ENCODE measurements at places on chromosomes 4 and X.

- DNase-seq, result no peak
These were observed 61.8 kb downstream of the C4orf50 start for GRCh38 chr4:5956285-5957021.

DNA sequence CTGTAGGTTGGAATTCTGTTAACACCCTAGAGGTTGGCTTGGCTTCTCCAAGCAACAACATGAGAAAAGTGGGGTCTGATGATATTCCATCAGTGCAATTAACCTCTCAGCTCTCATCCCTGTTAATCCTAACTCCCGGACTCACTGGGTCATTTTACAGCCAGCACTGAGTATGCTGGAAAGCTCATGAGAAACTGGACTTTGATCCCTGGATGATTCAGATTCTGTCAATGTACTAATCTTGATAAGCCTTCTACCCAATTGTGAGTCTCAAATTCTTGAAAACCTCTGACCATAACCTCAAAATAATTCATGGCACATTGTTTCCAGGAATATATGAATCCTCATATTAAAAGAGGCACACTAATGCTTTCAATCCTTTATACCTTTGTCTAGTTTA lies 244.3 kb upstream of the DCAF8L1 start:
- DNase-seq, result no peak

DNA sequence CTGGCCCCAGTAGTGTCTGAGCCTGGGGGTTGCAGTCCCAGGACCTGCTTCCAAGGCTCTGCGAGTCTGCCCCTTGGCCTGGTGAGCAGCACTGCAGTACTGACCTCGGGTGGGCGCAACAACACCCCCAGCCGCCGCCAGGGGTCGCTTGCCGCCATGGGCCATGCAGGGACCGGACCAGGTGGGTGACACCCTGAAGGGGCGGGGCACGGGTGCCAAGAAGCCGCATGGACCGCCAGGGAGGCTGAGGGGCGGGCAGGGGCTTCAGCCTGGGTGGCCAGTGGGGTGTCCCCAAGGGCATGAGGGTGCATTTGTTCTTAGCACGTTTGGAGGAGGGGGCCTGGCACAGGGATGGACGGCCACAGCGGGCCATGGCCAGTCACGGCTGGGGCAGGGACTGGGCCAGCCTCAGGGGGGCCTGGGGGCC lies 25.0 kb downstream of the TACC3 start:
- DNase-seq, result peak; percentile 77

DNA sequence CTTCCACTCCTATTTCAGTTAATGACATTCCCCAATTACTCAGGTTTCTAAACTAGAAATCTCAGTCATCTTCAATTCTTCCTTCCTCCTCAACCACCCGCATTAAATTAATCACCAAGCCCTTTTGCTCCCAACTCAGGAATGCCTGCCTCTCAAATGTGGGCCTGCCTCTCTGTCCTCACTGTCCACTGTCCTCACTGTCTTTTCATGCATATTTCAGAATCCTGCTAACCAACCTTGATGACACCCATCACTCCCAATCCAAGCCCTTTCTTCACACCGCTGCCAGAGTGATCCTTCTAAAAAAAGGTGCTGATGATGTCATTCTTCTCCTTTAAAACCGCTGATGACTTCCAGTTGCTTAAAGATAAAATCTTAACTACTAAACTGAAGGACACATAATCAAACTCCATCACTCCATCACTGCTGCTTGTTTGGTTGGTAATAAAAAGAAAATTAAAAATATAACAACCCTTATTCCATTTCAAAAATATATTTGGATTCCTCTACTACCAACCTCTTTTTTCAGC lies 5.1 kb upstream of the APBB2 start:
- DNase-seq, result no peak

GRCh38 chrX:115189646-115190635 lies 731 bp downstream of the RBMXL3 start:
- DNase-seq, result no peak

- DNase-seq, result no peak
These were observed 45.7 kb upstream of the INTU start for GRCh38 chr4:127586922-127587571.

DNA sequence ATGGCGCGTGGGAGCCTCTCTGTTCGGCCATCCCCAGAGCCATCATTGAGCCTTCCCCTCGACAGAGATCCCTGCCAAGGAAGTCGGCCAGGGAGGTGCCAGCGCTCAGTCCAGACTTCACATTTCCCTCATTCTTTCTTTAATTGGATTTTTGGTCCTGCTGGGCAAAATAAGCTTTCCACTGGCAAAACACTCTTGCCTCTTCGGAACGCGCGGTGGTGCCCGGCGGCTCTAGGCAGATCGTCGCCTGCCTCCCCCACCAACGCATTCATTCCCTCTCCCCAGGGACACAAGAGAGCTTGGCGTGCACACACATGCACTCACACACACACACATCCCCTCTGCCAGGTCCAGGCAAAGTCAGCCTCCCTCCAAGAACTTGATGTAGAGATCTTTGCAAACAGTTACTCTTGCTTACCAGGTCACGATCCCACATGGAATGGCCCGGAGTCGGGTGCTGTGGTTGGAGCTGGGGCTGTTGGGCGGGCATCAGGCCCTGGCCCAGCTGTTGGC lies 257.1 kb downstream of the BCOR start:
- no peak for DNase-seq

DNA sequence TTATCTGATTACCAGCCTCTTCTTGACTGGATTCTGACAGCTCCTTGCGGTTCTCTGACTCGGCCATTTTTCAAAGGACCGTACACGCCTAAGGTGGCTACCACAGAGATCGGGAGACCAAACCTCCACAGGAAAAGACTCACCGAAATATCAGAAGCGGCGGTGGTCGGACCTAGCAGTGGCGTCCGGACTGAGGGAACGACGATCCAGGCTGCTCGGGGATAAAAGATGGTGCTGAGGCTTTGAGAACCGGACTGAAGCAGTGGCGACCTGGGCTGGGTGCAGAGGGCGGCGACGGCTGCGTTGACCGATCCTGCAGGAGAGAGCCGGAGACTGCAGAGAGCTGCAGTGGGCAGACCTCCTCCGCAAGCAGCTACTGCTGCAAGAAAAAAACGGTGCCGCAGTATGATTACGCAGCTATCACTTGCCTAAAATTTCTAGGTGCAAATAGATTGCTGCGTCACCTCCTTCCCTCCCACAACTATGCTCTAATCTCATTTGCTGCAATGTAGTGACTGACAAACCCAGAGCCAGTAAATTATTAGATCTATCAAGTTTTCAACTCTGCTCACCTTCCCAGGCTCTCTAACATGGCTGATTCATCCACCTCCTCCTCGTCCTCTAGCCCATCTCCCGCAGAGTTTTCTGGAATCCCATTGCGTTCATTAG lies at the start of gene NAP1L2:
TSS of gene NAP1L2 (minus strand) at position 426 of the 669 bp plus-strand sequence. CDS start at position 67, 359 bp downstream.
- DNase-seq, result peak; percentile 8

DNA sequence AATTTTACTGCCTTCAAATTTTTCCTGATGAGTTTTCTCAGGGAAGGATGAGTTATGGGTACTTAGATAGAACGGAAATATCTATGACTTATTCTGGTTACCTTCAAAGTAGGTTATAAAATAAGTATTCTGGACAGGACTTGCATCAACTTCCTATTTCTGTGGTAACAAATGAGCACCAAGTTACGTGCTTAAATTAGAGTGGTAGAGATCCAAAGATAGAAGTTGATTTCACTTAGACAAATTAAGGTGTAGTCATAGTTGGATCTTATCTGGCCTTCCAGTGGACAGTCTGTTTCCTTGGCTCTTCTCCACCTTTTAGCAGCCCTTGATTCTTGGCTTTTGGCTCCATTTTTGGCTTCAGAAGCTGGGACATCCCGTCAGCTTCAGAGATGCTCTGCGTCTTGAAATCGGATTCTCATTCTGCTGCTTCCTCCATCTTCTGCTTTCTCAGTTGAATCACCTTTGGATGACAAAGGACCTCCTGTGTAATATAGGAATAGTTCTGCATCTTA lies 109.9 kb downstream of the ZNF518B start:
- no peak for DNase-seq

- no peak for DNase-seq
These were observed 1614.0 kb upstream of the PCDH10 start for GRCh38 chr4:131534944-131535645.

- DNase-seq, result no peak
These were observed 15.4 kb downstream of the CDKL5 start for GRCh38 chrX:18440835-18441234.

- DNase-seq, result no peak
These were observed 40.2 kb upstream of the ZNF81 start for GRCh38 chrX:47796433-47796906.

GRCh38 chr4:2061186-2062131 lies 2.3 kb downstream of the NAT8L start:
- DNase-seq, result no peak

GRCh38 chr4:1399508-1400190 lies 6.6 kb downstream of the NKX1-1 start:
- no peak for DNase-seq

DNA sequence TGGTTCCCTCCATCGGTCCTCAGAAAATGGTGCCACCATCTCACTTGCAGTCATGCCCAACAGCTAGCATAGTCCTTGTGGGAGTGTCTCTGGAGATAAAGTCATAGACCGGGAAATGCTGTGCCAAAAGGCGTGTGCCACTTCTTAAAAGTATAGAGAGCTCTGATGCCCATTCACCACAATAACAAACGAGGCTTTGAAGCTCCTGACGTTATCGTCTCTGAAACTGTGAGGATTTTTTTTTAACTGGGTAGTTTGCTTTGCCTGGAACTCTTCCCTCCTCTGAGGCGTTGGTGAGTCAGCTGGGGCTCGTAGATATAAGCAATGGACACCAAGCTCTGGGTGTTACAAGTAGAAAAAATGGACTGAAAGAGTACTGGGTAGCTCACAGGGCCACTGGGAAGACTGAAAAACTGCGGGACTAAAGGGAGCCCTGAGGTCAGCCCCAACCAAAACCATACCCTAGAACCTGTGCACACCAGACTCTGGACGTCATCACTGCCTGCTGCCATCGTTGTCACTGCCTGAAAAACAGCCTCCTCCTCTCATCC lies 89.4 kb upstream of the TRIM2 start:
- DNase-seq, result peak; percentile 52

DNA sequence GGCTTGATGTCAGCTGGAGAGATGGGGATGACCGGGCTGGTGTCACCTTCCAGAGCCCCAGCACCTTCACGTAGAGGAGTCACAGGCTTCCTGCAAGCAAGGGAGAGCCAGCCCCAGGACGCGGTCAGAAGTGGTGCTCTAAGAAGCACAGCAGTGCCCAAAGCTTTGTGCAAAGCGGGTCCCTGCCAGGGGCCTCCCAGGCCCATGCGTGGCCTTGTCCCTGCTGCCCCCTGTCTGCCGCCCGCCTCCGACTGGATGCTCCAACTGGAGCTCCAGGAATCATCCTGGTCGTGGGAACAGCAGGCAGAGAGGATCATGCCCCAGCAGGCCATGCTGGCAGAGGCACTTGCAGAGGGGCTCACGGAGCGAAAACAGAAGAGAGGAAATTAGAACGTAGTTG lies 40.1 kb upstream of the LRPAP1 start:
- DNase-seq, result no peak

DNA sequence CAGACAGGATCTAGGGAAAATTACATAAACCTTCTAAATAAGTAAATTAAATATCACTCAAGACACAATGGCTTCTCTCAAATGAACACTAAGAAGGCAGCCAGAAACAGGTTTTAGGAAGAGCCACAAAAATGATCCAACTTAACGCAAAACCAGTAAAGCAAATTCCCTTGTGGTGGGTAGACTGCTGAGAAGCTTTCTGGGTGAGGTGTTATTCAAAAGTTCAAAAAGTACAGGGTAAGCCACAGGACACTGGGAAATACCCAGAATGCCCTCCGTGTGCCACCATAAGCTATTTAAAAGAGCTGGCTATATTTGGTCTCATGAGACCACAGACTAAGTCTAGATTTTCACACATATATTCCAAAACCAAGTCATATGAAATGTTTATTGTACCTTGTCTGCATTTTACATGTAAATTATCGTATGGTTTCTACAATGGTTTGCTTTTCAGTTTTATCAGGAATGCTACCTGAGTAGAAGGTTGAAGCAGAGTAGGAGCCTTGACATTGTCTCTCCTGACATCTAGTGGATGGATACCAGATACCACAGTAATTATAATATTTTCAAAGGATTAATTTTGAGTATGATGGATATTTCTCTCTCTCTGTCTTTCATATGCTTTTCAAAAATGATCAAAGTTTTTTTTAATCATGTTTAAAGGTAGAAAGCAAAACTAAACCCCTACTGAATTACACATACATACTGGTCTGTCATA lies 109.3 kb upstream of the KLHL13 start:
- no peak for DNase-seq

- no peak for DNase-seq
These were observed 43.3 kb upstream of the PDGFC start for GRCh38 chr4:157014621-157015591.

- DNase-seq, result no peak
These were observed 290.5 kb upstream of the EPHA5 start for GRCh38 chr4:65960751-65961150.

Data from stimulated activated CD4-positive, alpha-beta T cell treated with anti-CD3 and anti-CD28 coated beads, Interleukin-12 subunit alpha, Interleukin-12 subunit beta, amount 100 ng/mL, for 48 hours (primary cell).